ENCODE measurements at places on chromosomes 16 and 17. TPM values are rescaled to one million over a fixed set of nuclear protein-coding genes. Genes with fewer than 3 reads are reported as not detected.

Gene FOXN1
- total RNA-seq, result not detected

Gene SRP68
- 138 TPM for total RNA-seq

Gene HSD17B2
- total RNA-seq, result not detected

Gene PPM1E
- 0.12 TPM for total RNA-seq

Gene DPEP3
- total RNA-seq, result 0.16 TPM

Gene STX8
- 53.8 TPM for total RNA-seq

Gene CD79B
- total RNA-seq, result 24.8 TPM

Gene C17orf67
- total RNA-seq, result 4.5 TPM

Gene CALCOCO2
- total RNA-seq, result 132 TPM

Gene TMC8
- 102 TPM for total RNA-seq

Gene KRTAP1-1
- not detected for total RNA-seq

Gene POLDIP2
- 91.2 TPM for total RNA-seq

Gene ABCC12
- total RNA-seq, result not detected

Gene KRT32
- total RNA-seq, result not detected

Gene MYO15A
- total RNA-seq, result 2.7 TPM

Gene SCIMP
- total RNA-seq, result not detected

Gene EVI2A
- total RNA-seq, result 39.3 TPM

Gene DPEP1
- total RNA-seq, result not detected

Gene TPSAB1
- total RNA-seq, result 0.28 TPM

Gene TLCD2
- 1.8 TPM for total RNA-seq

Gene SULT1A3
- 20.1 TPM for total RNA-seq

Gene ITGA2B
- total RNA-seq, result 3.2 TPM

Gene SPNS2
- 1.1 TPM for total RNA-seq

Gene NRN1L
- 1.9 TPM for total RNA-seq

Gene TEKT1
- not detected for total RNA-seq

Gene GPRC5C
- 1.3 TPM for total RNA-seq

Gene SUZ12
- total RNA-seq, result 58.7 TPM

Gene CCL5
- 63.3 TPM for total RNA-seq

Gene NAA38
- 43.5 TPM for total RNA-seq

Gene SLC38A8
- not detected for total RNA-seq

Gene LCAT
- total RNA-seq, result 20.1 TPM

Gene OSGIN1
- total RNA-seq, result 2.4 TPM

Gene MT1A
- total RNA-seq, result 0.74 TPM

Gene RDM1
- 8.4 TPM for total RNA-seq

Gene PHF12
- 81.6 TPM for total RNA-seq

Gene NPIPA8
- not detected for total RNA-seq

Gene ITGAD
- total RNA-seq, result 0.05 TPM

Gene TSR1
- total RNA-seq, result 36.4 TPM

Gene PDIA2
- 0.42 TPM for total RNA-seq

Gene PSMD11
- total RNA-seq, result 131 TPM

All from activated T-cell treated with anti-CD3 and anti-CD28 coated beads, Interleukin-2, amount 50 U/mL, for 72 hours (primary cell).